Body of pancreas (tissue), 4 donors: ENCODE measurements at places on chromosomes 3 and 15. TPM values are rescaled to one million over a fixed set of nuclear protein-coding genes. Genes with fewer than 3 reads are reported as not detected.

ANKRD63 gene
- not detected for total RNA-seq

CLCN2 gene
- 7.5 TPM for total RNA-seq

LSM3 gene
- 6.0 TPM for total RNA-seq

SNTN gene
- not detected for total RNA-seq

FAM107A gene
- total RNA-seq, result 14.5 TPM

CCRL2 gene
- not detected for total RNA-seq

CSPG4 gene
- 13.8 TPM for total RNA-seq

TMC3 gene
- total RNA-seq, result 0.33 TPM

IGSF10 gene
- total RNA-seq, result 1.0 TPM

TRIM42 gene
- total RNA-seq, result not detected

SAMMSON gene
- total RNA-seq, result not detected

CPN2 gene
- not detected for total RNA-seq

NLGN1 gene
- 0.52 TPM for total RNA-seq

PPP1R14D gene
- total RNA-seq, result not detected

FRMD5 gene
- 1.3 TPM for total RNA-seq

CKMT1A gene
- not detected for total RNA-seq

PCOLCE2 gene
- 1.6 TPM for total RNA-seq

ZDHHC19 gene
- not detected for total RNA-seq

CTXN2 gene
- not detected for total RNA-seq

SLC35G2 gene
- total RNA-seq, result 7.8 TPM

AADACL2 gene
- not detected for total RNA-seq

C3orf49 gene
- total RNA-seq, result not detected

ASB14 gene
- total RNA-seq, result not detected

SLC12A1 gene
- total RNA-seq, result not detected

MLF1 gene
- 4.3 TPM for total RNA-seq

RETNLB gene
- not detected for total RNA-seq

CDC25A gene
- 0.33 TPM for total RNA-seq

PCSK6 gene
- total RNA-seq, result 8.9 TPM

GP5 gene
- total RNA-seq, result not detected

SLC38A3 gene
- 4.6 TPM for total RNA-seq

WDR5B gene
- total RNA-seq, result 5.6 TPM

ADAMTS17 gene
- total RNA-seq, result 24.6 TPM

EFCC1 gene
- 4.0 TPM for total RNA-seq

CP gene
- 5.7 TPM for total RNA-seq
